ENCODE measurements at places on chromosomes 3 and 15.

- DNase-seq, result no peak
Observed at GRCh38 chr15:71083349-71083748, 31.9 kb upstream of the THSD4 start.

DNA sequence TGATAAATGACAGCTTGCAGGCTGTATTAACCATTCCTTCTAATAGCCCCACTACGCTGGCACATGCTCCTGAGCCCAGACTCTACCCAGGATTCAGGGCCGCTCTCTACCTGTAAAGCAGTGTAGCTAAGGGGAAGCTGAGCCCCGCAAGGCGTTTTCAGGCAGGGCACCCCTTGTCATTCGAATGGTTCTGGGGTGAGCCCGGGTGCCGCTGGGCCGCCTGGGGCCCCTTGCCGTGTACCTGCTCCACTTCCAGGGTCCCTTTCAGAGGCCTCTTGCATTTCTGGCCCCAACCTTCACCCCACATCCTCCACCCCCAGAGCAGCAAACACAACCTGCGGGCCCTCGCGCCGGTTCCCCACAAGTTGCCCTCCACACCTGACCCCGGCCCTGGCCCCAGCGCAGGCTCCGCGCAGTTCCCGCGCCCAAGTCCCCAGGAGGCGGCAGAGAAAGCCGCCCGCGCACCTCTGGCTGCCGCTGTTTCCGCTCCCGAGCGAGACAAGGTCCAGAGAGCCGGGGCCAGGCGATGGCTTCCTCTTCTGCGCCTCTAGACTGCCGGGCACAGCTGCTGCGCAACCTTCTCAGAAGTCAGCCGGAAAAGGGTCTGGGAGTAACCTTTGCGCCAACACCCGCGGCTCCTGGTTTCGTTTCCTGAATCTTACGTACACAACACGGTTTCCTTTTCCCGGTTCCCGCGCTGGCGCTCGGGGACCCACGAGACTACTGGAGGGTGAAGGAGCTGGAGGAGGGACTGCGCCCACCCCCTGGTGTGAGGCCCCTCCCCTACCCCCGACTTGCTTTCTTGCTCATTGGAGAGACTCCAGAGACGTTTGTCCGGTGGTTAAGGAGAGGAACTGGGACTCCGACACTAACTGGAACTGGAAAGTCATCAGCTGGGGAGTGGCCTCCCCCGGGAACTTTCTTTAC lies at the start of gene PLSCR1:
Gene PLSCR1 (minus strand): TSS at position 606 of the 927 bp plus-strand sequence. CDS start 8,055 bp downstream, outside the sequence.
- peak; percentile 58 for DNase-seq

DNA sequence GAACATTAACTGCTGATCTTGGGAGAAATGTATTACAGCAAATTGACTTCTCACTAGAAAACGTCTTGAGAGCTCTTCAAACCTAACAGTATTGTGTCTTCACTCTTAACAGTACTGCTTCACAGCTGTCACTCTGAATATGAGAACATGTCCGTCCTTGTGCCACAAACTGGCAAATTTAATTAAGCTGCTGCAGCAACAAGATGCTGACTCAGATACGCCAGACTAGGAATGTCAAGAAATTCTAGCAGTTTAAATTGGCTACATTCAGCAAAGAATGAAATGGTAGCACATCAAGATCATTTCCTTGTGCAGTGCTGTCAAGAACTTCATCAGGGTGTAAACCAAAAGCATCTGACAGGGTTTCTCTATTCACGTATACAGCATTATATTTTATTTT lies 7.6 kb downstream of the ICE2 start:
- DNase-seq, result no peak

- peak; percentile 30 for DNase-seq
Observed at GRCh38 chr3:16048435-16049318, 125.8 kb upstream of the GALNT15 start.

DNA sequence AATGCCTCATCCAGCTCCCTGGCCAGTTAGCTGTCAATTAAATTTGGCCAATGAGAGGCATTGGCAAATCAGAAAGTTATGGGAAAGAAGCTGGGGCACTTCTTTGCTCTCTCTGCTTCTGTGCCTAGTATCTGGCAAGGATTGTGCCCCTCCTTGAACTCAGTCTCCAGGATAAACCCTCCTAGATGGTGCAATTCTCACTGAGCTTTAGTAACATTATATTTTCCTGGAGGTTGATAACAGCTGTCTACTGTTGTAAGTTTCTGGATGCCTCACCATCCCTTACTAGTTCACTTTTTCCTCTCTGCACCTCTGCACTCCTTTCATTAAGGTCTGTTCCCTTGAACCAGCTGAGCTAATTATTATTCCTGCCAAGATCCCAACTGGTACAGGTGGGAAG lies 329.5 kb downstream of the MFSD1 start:
- no peak for DNase-seq

DNA sequence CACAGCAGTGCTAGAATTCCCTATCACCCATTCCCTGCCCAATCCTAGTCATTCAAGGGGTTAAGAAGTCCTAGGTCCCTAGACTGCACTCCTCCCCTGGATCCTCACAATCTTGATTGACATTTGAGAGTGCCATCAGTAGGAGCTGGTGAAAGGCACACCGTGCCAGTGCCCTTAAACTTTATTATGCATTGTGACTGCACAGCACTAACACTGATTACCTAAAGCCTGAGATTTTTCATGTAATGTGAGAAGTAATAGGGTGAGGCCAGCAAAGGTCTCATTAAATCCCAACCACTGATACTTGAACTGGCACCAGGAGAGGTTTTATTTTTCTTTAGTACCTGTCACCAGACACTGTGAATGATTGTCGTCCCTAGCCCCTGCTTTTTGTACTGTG lies 16.3 kb downstream of the GXYLT2 start:
- DNase-seq, result no peak

GRCh38 chr15:32041294-32041693 lies 11.0 kb downstream of the CHRNA7 start:
- no peak for DNase-seq

GRCh38 chr3:63467392-63467791 lies 185.1 kb upstream of the SNTN start:
- DNase-seq, result no peak

DNA sequence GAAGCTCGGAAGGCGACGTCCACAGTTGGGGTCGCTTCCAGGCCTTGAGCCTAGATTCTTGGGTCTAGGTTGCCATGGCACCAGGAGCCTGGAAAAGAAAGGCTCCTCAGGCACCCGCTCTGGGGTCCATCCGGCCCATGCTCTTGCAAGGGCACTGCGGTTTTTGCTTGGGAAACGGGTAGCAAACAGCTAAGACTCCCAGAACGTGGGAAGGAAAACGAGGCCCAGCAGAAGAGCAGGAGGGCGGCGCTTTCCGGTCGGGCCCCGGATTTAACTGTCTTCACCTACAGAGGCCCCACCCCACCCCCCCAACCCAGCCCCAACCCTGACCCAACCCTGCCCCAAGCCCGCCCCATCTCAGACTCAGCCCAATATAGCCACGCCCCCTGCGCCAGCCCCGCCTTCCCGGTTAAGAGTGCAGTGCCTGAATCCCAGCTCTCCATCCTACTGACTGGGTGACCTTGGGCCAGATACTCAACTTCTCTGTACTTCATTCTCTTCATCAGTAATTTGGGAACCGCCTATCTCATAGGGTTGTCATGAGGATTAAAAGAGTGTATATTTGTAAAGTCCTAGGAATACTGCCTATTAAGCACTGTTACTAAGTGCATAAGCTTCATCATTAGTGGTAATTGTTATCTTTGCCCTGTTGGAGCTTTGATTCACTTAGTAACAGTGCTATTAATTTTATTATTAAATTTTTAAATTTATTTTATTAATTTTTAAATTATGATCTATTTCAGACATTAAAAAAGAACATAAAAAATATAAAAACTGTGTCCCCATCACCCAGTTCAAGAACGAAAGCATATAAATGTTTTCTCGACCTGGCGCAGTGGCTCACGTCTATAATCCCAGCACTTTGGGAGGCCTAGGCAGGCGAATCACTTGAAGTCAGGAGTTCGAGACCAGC lies 28.4 kb upstream of the SMAD6 start:
- DNase-seq, result no peak

GRCh38 chr15:80584973-80585525 lies 110.1 kb upstream of the ABHD17C start:
- no peak for DNase-seq

DNA sequence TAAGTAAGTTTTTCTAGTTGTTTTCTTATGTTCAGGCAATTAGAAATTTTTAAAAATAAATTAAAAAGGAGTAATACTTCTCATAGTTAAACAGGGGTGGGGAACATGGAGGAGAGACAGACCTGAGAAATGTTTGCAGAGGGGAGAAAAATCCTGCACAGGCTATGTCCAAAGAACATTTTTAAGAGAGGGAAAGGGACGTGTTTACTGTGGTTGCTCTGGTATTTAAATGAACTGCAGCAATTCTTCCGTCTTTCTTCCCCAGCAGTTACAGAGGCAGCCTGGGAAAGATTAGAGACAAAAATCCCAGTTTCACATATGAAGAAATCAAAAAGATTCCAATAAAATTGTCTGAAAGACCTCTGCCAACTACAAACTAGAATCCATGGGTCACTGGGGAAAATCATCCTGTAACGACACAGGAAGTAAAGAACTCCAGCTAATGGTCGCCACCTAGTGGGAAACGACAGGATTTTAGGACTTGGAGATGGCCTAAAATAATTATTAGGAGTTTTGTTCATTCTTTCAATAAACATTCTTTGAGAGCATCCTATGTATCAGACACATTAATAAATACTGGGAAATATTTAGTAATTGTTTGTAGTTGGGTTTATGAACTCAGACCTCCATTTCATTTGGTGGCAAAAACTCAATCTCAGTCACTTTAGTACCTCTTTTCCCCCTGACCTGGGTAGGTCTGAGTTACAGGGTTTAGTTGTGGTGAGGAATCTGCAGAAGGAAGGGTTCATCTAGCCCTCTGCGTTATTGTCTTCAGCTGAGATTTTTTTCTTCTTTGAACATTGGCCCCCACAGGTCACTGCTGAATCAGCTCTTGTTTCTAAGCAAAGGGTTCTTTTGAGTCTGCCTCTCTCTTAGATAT lies 69.9 kb upstream of the GOLIM4 start:
- DNase-seq, result peak; percentile 33

- no peak for DNase-seq
Observed at GRCh38 chr3:49006408-49007067, 653 bp upstream of the WDR6 start.

GRCh38 chr3:123122057-123122456 lies 55.2 kb downstream of the PDIA5 start:
- no peak for DNase-seq

DNA sequence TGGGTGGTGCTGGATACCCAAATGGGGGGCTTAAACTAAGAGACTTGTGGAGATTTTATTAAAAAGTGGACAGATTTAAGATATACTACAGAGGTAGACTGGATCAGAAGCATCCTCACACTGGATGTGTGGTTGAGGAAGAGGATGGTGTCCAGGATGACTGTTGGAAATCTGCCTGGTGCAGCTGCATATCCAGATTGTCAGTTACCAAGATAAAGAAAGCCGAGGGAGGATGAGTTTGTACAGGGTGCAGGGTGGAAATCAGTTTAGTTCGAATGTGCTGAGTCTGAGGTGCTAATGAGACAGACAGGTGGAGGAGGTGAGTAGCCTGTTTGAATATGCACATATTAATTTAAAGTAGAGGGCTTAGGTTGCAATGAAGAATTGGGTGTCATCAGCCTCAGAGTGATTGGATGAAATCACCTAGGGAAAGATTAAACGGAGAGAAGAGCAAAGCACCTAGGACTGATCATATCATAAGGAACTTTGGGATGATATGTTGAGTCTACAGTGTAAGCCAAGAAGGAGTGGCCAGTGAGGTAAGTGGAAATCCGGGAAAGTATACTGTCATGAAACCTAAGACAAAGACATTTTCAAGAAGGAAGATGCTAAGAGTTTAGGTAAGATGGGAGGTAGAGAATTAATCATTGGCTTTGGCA lies 74.1 kb upstream of the GOLGA8B start:
- no peak for DNase-seq

- no peak for DNase-seq
Observed at GRCh38 chr15:70160267-70160666, 62.5 kb upstream of the TLE3 start.

- DNase-seq, result no peak
Observed at GRCh38 chr3:139443186-139443585, 33.1 kb downstream of the RBP2 start.

DNA sequence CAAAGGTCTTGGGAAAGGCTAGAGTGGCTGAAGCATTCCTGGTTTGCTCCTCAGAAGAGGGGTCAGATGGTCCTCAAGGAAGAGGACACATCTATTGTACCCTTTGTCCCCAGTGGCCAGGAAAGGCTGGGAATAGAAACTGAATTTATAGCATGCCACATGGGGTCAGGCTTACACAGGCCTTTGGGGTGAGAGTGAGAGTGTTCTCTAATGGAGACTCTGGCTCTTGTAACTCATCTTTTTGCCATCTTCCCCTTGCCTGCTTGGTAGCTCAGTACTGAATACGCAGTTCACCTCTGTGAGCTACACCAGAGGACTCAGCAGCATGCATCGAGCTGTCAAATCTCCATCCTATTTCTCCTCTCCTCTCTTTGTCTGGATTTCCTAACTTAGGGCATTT lies 87.5 kb downstream of the ATP2B2 start:
- DNase-seq, result no peak

DNA sequence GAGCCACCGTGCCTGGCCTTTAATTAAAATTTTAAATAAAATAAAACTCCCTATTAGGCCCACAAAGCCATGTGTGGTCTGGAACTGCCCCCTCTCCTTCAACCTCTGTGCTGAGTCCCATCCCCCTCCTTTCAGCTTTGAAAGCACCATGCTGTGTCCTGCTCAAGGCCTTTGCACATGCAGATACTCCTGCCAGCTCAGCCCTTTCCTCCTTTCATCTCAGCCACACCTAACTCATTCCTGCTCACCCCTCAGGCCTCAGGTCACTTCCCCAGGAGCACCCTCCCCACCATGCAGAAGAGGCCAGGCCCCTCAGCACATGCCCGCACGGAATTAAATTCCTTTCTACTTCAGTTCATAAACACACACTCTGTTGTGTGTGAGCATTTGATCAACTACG lies 28.1 kb downstream of the ATRIP start:
- no peak for DNase-seq

- DNase-seq, result no peak
Observed at GRCh38 chr15:78791357-78791756, 19.9 kb downstream of the ADAMTS7 start.

DNA sequence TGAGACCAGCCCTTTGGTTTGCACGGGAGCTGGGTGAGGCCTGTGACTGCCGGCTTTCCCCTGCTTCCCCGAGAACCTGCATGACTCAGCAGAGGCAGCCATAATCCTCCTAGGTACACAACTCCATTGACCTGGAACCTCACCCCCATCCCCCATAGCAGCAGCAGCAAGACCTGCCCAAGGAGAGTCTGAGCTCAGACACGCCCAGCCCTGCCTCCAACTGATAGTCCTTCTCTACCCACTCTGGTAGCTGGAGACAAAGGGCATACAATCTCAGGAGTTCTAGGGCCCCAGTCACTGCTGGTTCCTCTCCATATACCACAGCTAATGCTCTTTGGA lies 141.0 kb upstream of the ARHGEF26 start:
- DNase-seq, result no peak

DNA sequence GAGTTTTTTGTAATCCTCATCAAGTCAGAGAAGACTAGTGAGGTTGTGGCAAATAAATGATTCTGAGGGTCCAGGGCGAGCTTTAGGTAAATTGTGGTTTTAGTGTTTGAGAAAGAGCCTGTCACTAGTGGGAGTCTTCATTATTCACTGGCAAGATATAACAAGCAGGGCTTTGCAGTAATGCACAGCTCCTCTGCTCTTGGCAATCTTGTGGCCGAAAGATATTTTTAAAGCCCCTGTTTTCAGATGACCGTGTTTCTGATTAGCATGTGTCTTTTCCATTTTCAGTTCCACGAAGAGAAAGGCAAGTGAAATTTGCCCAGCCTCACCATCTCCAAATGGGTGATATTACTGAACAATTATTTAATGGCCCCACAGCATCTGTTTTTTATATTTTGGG lies 154.0 kb upstream of the BCL6 start:
- DNase-seq, result no peak
